ENCODE measurements at places on chromosomes 5 and 9.

GRCh38 chr5:115542651-115543364, 1.8 kb downstream of the FEM1C start:
- DNase-seq: no peak

- DNase-seq: no peak
These were observed 109.2 kb upstream of the SMIM23 start for GRCh38 chr5:171676286-171676944.

DNA sequence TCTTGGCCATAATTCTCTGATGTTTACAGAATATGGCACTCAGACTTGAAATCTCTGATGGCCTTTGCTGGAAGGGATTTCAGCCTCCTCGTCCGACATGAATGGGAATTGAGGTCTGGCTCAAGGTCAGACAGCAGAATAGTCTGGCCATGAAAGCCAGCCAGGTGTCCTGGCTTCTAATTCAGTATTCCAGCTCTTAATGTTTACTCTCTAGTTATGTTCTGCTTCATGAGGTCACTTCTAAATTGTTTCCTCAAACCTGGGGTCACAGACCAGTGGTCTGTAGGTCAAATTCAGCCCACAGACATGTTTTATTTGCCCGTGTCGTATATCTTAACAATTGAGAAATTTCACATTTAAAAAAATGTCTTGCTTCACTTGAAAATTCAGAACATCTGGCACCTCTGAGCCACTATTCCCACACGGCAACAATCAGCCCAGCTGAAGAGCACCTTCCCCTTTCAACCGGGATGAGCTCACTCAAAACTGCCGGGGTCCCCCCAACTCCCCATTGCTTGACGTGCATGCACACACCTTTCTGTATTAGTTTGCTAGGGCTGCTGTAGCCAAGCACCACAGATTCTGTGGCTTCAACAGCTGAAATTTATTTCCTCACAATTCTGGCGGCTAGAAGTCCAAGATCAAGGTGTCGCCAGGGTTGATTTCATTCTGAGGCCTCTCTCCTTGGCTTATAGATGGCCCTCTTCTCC, 243.5 kb downstream of the ENC1 start:
- DNase-seq: no peak

DNA sequence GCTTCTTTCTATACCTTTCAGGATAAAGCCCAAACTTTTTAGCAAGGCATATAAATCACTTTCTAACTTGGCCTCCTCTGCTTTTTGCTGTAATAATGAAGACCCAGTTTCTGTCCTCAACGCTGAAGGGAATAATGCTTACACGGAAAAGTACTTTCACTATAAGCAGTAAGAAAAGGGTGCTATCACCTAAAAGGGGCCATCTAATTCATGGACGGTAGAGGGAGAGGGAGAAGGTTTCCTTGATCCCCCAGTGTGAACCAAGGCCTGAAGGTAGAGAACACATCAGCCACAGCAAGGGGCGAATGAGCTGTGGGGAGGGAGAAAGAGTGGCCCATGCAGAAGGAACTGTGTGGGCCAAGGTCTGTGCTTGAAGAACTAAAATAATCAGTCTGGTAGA, 417.7 kb upstream of the CLINT1 start:
- DNase-seq: no peak

GRCh38 chr5:95810305-95811125, 12.0 kb downstream of the GLRX start:
- no peak for DNase-seq

DNA sequence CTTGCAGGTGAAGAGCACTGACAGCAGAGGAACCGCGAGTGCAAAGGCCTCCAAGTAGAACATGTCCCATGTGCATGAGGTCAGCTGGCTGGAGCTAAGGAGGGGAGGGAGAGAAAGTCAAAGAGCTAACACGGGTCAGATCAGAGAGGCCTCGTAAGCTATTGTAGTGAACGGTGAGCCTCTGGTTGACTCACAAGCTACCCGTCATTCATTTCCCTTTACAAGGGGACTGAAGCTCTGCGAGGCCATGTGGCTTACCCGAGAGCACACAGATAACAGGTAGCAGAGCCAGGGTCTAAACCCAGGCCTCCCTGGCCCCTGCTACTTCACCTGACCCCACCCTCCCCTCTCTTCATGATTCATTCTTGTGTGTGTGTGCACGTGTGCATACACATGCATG, 152.7 kb upstream of the ADRA1B start:
- DNase-seq: no peak

DNA sequence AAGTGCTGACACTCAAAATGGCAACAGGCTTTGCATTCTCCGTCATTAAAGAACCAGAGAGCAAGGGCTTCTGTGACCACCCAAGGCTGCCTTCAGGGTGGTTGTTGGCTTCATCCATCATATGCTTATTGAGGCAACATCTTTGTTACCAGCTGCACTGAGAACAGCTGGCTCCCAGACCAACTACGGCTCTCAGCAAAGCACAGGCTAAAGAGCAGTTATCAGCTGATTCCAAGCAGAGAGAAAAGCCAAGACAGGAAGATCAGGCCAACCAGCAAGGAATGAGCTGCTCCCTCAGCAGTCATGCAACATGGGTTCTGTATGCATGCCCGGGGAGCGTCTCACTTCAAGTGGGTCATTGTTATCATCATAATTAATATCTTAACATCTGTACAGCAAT, 358.9 kb downstream of the ACTL7B start:
- DNase-seq: peak; percentile 39

DNA sequence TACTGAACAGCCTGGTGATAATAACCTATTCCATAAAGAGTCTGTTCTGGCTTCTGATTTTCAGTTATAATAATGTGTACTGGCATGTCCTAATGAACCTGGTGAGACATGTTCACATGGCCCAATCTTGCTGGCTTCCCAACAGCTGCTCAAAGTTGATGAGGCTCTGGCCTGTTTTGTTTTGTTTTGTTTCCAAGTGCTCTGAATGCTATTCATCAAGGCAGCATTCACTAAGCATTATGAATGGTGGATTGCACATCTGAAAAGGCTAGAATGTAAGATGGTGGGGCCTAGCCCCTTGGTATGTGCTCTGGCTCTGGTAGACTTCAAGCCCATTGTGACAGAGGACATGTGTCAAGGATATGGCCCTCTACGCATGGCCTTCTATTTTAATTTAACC, 388.5 kb downstream of the PSAT1 start:
- DNase-seq: no peak

DNA sequence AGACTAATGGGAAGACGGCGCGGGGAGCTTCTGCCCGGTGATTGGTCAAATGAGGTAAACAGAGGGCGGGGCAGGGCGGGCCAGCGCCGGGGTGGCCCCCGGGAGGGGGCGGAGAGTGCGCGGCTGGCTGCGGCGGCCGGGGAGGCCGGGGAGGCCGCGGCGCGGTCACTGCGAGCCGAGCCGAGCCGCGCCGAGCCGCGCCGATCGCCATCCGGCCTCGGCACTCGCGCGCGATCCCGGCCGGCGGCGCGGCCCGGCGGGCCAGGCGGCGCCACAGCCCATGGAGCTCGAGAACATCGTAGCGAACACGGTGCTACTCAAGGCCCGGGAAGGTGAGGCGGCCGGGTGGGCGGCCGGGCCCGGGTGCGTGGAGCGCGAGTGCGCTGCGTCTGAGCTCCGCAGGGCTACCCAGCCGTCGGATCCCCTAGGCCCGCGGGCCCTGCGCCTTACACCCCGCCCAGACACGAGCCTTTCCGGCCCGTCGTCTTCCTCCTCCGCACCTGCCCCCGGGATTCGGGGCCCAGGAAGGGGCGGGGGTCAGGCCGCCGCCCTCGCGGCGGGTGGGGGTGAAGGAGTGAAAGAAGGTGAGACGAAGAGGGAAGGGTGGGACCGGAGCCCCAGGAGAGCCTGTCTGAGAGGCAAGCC, at the start of gene GRK6:
TSS of gene GRK6 (plus strand) at position 111 of the 645 bp plus-strand sequence. CDS start at position 281, 170 bp downstream.
- peak; percentile 68 for DNase-seq

GRCh38 chr5:59621477-59621876, 272.0 kb downstream of the PDE4D start:
- DNase-seq: no peak

DNA sequence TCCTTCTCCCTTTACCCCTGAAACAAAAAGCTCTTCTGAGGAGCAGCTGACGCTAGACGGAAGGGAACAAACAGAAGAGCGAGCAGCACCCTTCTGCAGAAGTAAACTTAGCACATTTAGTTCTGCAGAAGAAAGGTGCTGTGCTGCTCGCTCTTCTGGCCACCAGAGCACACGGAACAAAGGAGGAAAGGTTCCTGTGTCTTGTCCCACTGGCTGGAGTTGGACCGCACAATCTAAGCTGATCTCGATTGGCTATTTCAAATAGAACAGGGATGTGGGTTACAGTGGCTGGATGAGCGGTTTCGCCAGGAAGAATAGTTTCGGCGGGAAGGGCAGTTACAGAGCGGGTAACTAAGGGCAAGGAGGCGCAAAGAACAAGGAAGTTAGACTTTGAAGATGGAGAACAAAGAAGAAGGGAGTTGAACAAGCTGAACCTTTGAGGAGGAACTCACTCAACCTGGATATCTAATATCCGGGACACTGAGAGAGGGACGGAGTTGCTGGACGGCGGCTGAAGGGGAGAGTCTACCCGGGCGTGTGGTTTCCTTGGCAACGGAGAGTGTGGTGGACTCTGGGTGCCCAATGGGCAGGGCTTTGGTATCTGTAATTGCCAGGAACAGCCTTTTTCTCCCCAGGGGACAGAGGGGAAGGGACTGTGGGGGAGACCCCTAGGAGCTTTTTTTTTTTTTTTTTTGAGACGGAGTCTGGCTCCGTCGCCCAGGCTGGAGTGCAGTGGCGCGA, 7.1 kb downstream of the GTF3C5 start:
- no peak for DNase-seq

DNA sequence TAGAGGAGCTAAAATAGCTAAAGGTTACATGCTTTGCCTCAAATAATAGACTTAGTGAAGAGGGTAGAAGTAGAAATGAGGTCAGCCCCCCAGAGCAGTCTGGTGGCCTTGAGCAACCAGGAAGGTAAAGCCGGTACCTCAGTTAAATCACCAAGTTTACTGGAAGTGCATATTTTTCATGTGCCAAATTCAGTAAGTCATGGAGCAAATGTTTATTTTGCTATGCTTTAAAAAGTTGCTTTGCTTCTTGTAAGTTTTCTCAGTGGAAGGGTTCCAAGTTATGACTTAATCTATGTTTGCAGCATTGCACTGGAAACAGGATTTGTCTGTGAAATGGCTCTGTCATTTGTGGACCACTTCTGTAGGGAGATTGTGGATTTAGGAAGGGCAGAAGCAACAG, 256.7 kb downstream of the ARRDC3 start:
- DNase-seq: peak; percentile 64

DNA sequence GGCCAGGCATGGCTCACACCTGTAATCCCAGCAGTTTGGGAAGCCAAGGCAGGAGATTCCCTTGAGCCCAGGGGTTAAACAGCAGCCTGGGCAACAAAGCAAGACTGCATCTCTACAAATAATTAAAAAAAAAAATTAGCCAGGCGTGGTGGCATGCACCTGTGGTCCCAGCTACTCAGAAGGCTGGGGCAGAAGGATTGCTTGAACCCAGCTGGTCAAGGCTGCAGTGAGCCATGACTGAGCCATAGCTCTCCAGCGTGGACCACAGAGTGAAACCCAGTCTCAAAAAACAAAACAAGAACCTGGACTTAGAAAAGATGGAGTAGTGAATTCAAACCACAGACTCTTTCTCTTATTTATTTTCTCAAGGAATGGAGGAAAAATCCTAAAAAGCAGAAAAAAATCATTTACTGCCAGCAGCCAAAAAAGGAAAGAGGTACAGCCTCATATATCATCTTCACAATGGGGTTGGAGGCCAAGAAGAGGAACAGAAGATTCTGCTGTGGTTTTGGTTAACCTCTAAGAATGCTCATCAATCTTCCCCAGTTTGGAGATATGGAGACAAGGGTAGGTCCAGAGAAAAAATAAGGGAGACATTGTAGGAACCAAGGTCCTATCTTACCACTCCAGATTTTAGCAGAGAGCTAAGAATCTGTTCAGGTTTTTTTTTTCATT, 40.0 kb upstream of the MYO10 start:
- DNase-seq: no peak

GRCh38 chr5:125081101-125081500, 334.7 kb upstream of the ZNF608 start:
- DNase-seq: no peak

All from AG20443 (cell line).